Neural crest cell (in vitro differentiated cells): ENCODE measurements at places on chromosomes 16 and 17.

DNA sequence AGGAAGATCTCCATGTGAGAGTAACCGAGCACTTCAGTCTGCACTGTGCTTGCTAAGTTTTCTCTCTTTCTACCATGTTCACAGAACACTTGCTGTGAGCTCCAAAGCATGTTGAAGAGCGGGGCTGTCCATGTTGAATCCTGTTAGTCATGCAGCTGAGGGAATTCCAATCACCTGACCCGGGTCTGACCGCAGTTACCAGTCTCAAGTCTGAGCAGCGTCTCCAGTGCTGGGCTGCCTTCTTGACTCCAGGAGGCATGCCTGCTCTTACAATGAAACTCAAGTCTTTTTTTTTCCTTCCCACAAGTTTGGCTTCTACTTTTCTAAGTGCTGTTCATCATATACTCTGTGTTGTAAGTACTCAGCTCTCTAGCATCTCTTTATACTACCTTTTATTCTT, 44.3 kb downstream of the HOXB1 start:
- DNase-seq: no peak

GRCh38 chr17:305090-305976, 47.3 kb downstream of the RPH3AL start:
- DNase-seq: no peak

GRCh38 chr17:47808830-47809480, 12.6 kb downstream of the OSBPL7 start:
- no peak for DNase-seq

DNA sequence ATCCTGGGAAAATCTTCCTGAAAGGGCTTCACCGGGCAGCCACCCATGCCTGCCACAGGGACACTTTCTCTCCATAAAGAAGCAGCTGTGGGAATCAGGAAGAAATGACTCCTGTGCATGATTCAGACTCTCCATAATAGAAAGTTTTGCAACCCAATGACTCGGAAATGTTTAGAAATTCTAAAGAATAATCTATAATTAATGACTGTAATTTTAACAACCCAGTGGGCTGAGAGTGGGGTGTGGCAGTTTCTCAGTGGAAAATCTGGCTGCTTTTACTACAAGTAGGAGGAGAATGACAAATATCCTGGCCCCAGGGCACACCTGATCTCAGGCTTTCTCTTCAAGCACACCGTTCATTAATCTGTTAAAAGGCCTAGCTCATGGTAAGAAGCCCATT, 25.7 kb downstream of the IRF8 start:
- DNase-seq: no peak

DNA sequence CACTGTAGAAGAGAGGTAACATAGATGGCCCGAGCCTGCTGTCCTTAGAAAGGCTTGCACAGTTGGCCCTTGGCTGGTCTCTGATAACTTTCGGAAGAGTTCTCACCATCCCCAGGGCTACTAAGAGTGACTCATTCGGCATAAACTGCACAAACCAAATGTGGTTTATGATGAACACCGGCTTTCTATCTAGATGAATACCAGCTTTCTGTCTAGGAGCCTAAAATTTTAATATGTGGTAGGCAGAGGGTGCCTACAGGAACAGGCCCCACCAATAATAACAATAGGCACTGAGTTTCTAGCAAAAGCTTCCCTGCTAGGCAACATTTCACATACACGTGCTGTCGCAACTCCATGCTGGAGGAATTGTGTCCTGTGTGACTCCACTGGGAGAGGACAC, 15.4 kb downstream of the CNOT1 start:
- DNase-seq: no peak

GRCh38 chr16:825341-826061, 25.0 kb upstream of the GNG13 start:
- DNase-seq: no peak

- no peak for DNase-seq
Observed at GRCh38 chr17:57442914-57443571, 186.7 kb downstream of the MSI2 start.

- DNase-seq: no peak
Observed at GRCh38 chr17:29038085-29038795, 4.7 kb upstream of the PIPOX start.

DNA sequence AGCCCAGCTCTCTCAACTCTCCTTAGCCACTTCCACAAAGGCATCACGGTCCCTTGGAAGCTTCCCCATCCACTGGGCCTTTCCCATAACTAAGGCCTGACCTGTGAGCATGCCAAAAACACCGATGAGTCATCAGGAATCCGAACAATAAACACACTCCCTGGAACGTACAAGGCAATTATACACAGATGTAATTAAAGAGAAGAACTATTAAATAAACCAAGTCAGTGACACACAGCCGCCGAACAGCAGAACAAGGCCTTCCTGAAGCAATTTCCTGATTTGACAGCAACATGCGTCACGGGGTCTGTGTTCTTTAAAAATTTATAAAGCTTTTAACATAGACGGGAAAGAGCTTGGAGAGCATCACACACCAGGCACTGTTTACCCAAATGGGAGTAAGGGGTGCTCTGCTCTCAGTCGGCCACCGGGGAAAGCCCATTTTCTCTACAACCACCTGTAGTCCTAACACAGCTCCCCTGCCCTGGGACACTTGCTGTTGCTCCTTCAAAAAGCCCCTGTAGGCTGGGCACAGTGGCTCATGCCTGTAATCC, 29.4 kb downstream of the COG7 start:
- no peak for DNase-seq

DNA sequence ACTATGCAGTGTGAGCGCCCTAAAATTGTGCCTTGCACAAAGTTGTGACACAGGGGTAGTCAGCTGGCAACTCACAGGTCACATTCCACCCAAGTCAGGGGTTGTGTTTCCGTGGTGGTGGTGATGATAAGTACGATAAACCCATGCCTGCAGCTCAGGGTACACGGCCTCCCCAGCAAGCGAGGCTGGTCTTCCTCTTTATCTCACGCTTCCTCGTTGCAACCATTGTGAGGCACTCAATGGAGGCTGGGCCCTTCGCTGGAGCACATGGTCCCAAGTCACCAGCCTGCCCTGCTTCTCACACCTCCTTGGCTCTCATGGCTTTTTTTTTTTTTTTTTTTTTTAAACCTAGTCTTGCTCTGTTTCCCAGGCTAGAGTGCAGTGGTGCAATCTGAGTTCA, 307.5 kb downstream of the CPPED1 start:
- DNase-seq: no peak
